ENCODE measurements at places on chromosomes 7 and 10. TPM values are rescaled to one million over a fixed set of nuclear protein-coding genes. Genes with fewer than 3 reads are reported as not detected.

GRCh38 chr7:195010-195829, 2.8 kb downstream of the FAM20C start:
- peak overlapping the region; percentile 72 for H3K4me3 ChIP-seq
- peaks cover 16% of the 10 kb centered on the region for H3K4me1 ChIP-seq
- no peaks in the 10 kb centered on the region for H3K27me3 ChIP-seq
- peaks cover 16% of the 10 kb centered on the region for H3K36me3 ChIP-seq

GRCh38 chr7:150502519-150502918, 12.2 kb upstream of the GIMAP7 start:
- H3K4me3 ChIP-seq = no peak overlapping the region
- no peaks in the 10 kb centered on the region for H3K4me1 ChIP-seq
- H3K27ac ChIP-seq = no peak overlapping the region

- no peaks in the 10 kb centered on the region for H3K4me1 ChIP-seq
- DNase-seq = no peak
- no peaks in the 10 kb centered on the region for H3K36me3 ChIP-seq
- H3K27me3 ChIP-seq = no peaks in the 10 kb centered on the region
Observed at GRCh38 chr7:106205621-106206222, 79.1 kb downstream of the NAMPT start.

GRCh38 chr10:104080762-104081161, 4.9 kb downstream of the COL17A1 start:
- no peaks in the 10 kb centered on the region for H3K36me3 ChIP-seq
- H3K27me3 ChIP-seq = no peaks in the 10 kb centered on the region
- no peak overlapping the region for H3K27ac ChIP-seq
- H3K4me3 ChIP-seq = no peak overlapping the region
- DNase-seq = peak; percentile 38

DNA sequence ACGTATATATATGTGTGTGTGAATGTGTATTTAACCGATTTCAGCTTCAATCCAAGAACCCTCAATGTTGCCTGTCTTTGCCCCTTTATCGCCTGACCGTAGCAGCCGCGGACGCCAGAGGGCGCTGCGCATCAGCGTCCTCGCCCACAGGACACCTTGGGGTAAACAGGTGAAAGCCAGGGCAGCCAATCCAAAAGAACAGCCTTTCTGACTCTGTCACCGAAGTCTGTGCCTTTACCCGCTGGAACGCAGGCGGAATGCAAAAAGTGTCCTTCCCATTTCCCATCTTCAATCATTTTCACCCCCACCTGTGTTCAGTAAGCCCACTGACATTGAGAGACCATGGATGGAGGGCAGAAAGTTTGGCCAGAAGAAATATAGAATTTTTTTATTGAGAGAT, 3.6 kb downstream of the NXPH1 start:
- H3K36me3 ChIP-seq = no peaks in the 10 kb centered on the region
- H3K4me1 ChIP-seq = no peaks in the 10 kb centered on the region
- peak; percentile 69 for DNase-seq
- no peak overlapping the region for H3K27ac ChIP-seq

SLC29A3 gene
- total RNA-seq = 3.9 TPM

GRCh38 chr7:50405221-50405620, 44.9 kb downstream of the FIGNL1 start:
- peaks cover 82% of the 10 kb centered on the region for H3K27me3 ChIP-seq
- no peak for DNase-seq
- no peaks in the 10 kb centered on the region for H3K36me3 ChIP-seq
- H3K27ac ChIP-seq = no peak overlapping the region
- no peaks in the 10 kb centered on the region for H3K4me1 ChIP-seq

UBTD1 gene
- 32.3 TPM for total RNA-seq

GRCh38 chr10:5428133-5428532, 15.8 kb downstream of the NET1 start:
- no peaks in the 10 kb centered on the region for H3K27me3 ChIP-seq
- no peaks in the 10 kb centered on the region for H3K4me1 ChIP-seq
- no peak overlapping the region for H3K27ac ChIP-seq

DNA sequence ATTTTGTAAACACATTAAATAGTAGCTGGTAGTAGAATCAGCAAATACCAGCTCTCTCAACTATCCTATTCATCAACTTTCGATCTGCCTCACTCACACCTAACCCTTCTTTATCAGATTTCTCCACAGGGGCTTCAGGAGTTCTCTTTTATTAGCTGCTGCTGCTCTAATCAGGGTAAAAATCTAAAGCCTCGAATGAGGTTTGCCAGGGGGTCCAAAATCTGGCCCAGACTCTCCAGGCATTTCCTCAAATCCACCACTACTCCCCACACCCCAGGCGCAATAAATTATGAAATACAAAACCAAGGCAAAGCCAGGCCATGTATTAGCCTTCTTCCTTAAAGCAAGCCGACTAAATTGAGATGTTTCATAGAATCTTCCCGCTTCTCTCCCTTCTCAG, 2.3 kb downstream of the RNF216 start:
- peaks cover 1% of the 10 kb centered on the region for H3K4me1 ChIP-seq
- H3K27me3 ChIP-seq = no peaks in the 10 kb centered on the region
- peaks cover 6% of the 10 kb centered on the region for H3K36me3 ChIP-seq

All from PC-3 (cell line).